Central memory CD4-positive, alpha-beta T cell (primary cell): ENCODE measurements at places on chromosomes 3 and 15.

DNA sequence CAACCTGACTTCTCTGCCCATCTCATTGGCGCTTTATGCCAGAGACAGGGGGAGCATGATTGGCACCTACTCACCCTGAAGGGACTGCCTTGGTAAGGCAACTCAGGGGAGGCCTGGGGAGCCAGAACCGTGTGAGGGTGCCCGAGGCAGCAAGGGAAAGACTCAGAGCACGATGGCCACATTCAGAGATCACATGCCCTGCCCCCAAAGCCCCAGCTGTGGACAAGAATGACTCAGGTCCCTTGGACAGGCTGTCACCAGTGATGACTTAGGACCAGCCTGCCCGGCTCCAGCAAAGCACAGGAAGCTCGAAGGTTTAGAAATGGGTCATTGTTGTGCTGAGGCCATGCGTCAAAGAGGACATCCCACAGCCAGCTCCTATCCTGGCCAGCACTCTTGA is 49.1 kb upstream of the LIMD1 start:
- no peak for DNase-seq

- no peak for DNase-seq
These were observed 11.8 kb downstream of the POLG start for GRCh38 chr15:89322822-89323221.

GRCh38 chr3:172272698-172273097 is 175.6 kb downstream of the GHSR start:
- no peak for DNase-seq

DNA sequence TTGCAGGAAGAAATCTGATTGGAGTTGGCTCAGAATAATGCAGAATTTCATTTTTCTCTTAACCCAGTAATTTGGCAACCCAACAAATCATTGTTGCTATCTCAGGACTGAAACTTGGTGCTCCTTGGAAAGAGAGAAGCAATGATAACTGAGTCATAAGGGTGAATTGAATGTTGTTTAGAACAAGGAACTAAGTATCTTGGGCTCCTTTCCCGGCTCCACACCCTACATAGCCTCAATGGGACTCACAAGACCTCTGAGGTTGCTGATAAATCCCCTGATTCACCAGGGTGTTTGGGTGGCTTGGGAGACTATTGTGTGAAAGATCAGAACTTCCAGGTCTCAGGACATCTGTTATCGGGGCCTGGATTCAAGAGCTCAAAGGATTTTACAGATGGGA is 7.8 kb upstream of the RAB8B start:
- DNase-seq, result no peak

GRCh38 chr3:66665021-66665695 is 164.3 kb upstream of the LRIG1 start:
- DNase-seq, result no peak

GRCh38 chr3:119579366-119580066 is at the start of gene ADPRH:
Gene ADPRH, plus strand, starts transcription at chr3:119579492. Its CDS starts 2,678 bp downstream, at chr3:119582170.
- DNase-seq, result peak; percentile 29

DNA sequence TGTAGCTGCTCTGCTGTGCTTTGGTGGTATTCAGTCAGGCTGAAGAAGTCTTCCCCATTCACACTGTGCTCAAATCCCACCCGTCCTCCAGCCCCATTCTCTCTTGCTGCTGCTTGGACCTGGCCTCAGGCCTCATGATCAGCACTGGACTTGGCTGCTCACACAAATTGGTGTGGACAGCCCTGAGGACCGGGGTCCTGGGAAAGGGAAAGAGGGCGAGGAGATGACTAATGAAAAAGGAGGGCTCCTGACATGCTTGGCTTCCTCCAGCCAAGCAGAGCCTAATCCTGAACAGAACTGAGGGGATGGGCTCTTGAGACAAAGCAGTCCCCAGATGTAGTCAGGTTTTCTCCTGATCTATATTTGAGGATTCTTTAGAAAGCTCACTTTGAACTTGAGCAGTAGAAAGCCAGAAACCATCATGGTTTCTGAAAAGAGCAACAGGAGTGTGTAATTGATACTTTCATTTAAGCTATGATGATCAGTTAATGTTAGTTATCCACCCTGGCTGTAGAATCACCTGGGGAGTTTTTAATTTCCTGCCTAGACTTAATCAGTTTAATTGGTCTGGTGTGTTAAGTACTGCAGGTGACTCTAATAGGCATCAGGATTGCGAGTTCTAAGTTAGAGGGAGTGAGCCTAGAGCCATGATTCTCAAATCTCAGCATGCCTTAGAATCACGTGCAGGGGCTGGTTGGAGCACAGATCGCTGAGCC is 79.4 kb upstream of the THBS1 start:
- no peak for DNase-seq
